Activated CD4-positive, alpha-beta T cell treated with anti-CD3 and anti-CD28 coated beads, Interleukin-2, amount 10 ng/mL, durations not matched to agents 7 days and 5 days (primary cell): ENCODE measurements at places on chromosomes 4 and X.

- no peak for DNase-seq
These were observed 197.9 kb downstream of the PRDM5 start for GRCh38 chr4:120724656-120725055.

DNA sequence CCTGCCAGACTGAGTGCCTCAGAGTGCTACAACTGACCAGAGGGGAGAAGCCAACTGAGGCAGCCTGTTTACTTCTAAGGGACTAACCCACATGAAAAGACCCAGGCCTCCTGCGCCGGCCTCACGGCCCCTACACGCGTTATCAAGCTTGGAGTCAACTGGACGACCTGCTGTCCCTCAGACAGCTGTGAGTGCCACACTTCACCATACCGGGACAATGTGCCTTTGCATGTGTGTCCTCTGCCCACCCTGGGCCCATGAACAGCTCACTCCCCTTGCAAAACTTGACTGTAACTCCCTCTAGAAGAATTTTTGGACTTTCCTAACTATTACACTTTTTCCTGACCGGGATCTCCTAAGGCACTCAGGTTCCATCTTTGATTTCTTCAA, 1.8 kb downstream of the NOP14 start:
- peak; percentile 29 for DNase-seq

GRCh38 chr4:144894573-144894972, 203.4 kb downstream of the ANAPC10 start:
- DNase-seq = no peak

GRCh38 chrX:134669378-134670098, 11.3 kb upstream of the PLAC1 start:
- DNase-seq = no peak

- DNase-seq = no peak
These were observed 30.5 kb upstream of the COL25A1 start for GRCh38 chr4:109332926-109333464.

GRCh38 chr4:16860516-16860915, 37.9 kb downstream of the LDB2 start:
- DNase-seq = no peak

GRCh38 chr4:13601848-13602247, 25.7 kb downstream of the BOD1L1 start:
- DNase-seq = no peak

DNA sequence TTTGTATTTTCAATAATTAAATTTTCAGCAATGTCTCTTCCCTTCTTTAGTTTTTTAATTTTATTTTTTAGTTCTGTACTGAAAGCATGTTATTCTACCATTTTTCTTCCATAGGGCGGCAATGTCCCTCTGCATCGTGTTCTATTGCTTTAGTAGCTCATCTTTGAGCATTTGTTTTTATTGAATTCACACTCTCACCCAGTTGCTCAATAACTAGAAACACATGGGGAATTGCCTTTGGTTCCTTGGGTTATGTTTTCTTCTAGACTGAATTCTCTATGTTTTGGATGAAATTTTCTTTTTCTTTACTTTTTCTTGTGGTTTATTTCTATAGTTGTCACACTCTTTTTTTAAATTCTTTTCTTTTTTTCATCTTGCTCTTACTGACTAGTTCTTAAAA, 233.8 kb upstream of the LDB2 start:
- no peak for DNase-seq

DNA sequence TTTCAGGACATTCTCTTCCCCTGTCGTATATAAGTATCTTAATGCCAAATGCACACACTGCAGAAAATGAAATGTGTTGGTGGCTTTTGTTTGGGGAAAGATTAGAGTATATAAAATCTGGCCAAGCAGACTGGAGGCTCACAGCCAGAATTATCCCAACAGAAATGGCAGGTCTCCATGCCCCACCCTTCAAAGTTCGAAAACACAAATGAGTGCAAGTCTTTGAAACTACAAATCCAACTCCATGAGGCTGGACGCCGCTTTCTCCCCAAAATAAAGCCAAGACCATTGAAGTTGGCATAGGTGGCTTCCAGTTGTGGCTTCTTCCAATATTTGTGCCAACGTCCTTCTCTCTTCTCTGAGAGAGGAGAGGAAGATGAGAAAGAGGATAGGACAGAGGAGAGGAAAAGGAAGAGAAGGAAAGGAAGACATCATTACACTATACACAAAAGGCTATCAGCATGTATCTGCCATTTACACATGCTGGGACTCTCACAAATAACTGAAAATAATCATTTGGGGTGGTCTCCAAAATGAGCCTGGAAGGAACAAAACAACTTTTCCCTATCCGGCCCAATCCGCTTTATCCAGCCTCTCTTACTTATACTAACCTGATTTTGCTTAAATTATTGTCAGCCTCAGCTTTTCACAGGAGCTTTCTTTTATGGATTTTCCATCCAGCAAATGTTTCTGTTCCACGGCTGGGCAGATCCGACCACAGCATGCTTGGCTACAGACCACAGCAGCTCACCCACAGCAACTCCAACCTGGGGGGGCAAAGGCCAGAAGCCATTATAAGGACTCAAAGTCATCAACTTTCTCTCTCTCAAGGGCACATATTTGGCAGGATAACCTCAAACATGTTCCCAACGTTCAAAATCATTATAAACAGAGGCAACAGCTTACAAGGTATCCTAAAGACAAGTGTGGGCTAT, 71.7 kb downstream of the APBB2 start:
- no peak for DNase-seq

GRCh38 chr4:146371812-146372211, 149.9 kb downstream of the SLC10A7 start:
- no peak for DNase-seq

- no peak for DNase-seq
These were observed 82.5 kb downstream of the AMELX start for GRCh38 chrX:11375614-11376119.

DNA sequence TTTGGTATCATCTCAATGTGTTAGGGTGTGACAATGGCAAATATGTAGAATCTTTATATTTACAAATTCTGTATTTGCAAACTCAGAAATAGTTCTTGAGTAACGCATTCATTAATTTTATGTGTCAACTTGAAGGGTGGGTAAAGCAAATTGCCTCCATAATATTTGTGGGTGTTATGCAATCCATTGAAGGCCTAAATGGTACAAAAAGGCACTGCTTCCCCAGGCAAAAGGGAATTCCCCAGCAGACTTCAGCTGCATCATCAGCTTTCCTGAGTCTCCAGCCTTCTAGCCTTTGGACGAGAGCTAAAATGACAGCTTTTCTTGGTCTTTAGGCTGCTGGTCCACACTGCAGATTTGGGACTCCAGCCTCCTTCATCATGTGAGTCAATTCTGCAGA, 292.2 kb upstream of the PCDH7 start:
- DNase-seq = no peak

DNA sequence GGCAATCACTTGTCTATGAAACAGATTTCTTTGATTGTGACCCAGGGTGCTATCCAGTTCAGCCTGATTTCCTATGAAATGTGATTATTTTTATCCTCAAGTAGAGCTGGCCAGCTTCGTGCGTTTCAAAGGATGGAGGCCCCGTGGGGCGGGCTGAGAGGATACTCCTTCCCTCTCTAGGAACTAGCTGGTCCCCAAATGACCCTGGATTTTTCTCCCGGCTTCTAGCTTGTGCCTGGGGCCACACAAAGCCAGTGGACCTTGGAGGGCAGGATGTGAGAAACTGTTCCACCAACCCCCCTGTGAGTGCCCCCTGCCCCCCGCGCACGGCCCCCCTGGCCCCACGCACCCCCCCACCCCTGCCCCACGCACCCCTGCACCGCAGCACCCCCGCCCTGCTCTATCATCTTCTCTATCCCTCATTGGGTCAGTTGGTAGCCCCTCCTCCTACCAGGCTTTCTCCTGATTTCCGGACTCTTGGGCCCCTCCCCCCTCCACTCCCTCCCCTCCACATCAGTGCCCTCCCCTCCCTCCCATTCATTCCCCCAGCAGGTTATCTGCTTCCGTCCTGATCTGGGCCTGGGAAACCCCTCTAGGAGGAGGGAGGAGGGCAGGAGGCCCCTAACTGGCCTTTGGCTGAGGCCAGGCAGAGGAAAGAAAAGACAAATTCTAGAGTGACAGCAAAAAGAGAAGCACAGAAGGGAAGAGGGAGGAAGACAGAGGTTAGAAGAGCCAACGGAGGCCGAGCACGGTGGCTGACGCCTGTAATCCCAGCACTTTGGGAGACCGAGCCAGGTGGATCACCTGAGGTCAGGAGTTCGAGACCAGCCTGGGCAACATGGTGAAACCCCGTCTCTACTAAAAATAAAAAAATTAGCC, 3.3 kb downstream of the XPNPEP2 start:
- DNase-seq = no peak

DNA sequence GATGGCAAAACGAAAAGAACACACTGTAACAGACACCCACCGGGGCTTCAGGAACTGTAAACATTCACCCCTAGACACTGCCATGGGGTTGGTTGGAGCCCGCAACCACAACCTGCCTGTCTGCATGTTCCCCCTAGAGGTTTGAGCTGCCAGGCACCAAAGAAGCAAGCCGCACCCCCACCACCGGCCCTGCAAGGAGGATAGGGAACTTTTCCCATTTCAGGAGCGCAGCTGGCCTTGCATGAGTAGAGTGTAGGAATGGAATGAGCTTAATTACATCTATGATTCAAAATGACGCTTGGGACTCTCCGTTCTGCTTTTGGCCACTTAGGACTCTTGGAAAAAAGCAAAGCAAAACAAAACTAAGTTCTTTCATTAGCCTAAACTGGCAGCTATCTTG, 243.6 kb upstream of the CTSO start:
- no peak for DNase-seq

GRCh38 chrX:71301195-71301924, at the start of gene ITGB1BP2:
ITGB1BP2 (plus strand) TSS chrX:71301750; CDS start chrX:71301807, 57 bp downstream.
- no peak for DNase-seq

DNA sequence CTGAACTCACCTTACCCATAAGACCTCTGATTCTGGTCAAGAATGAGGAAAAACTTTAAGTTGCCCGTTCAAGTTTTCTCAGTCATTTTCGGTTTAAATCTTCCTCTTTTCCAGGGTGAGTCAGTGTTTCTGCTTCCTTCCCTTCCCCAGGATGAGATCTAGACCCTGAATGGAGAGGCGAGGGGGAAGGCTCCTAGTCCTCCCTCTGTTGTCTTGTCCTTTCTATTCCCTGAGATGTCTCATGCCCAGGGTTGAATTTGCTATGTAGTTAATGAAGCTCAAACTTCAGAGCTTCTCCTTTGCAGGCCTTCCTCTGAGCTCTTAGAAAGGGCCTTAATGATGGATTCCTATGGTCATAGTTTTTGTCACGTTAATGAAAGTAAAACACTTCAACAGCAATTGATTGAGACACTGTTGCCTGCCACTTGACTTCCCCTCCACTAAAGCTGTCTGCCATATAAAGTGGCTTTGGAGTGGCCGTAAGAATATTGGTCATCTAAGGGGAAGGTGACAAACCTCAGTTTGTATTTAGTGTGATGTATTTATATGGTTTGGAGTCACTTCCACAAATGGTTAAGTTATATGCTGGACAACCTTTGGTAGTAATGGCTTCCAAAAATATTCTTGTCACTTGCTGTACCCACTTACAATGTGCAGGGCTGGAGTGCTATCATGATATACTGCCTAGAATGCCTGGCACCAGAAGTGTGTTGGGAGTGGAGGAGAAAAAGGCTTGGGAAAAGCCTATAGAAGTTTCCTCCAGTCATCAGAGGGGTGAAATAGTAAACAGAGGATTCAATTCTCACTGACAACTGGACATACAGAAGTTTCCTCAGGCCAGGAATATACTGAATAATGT, 24.3 kb upstream of the GPRIN3 start:
- DNase-seq = no peak

DNA sequence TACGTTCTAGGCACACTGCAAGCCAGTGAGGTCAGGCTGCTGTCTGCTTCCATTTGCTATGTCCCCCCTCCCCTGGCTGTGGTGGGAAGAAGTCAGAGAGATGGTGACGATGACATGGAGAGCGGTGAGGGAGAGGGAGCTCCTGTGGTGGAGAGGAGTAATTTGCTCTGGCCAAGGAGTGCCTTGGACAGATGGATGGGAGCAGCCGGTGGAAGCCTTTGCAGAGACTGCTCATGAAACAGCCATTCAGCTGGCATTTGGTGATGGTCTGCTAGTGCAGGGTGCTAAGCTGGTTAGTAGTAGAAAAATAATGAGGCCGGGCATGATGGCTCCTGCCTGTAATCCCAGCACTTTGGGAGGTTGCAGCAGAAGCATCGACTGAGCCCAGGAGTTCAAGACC, 124.1 kb downstream of the FHDC1 start:
- DNase-seq = no peak

- DNase-seq = no peak
These were observed 32.1 kb upstream of the MAGEA8 start for GRCh38 chrX:149848855-149849254.

DNA sequence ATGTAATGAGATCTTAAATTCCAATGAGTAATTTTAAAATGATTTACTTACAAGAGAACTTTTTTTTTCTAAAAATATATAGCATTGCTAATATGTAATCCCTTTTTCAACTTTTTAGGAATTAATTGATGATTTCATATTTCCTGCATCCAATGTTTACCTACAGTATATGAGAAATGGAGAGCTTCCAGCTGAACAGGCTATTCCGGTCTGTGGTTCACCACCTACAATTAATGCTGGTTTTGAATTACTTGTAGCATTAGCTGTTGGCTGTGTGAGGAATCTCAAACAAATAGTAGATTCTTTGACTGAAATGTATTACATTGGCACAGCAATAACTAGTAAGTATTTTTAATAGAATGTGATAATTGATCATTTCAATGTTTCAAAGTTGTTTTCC, 113.2 kb downstream of the USP9X start:
- DNase-seq = no peak

DNA sequence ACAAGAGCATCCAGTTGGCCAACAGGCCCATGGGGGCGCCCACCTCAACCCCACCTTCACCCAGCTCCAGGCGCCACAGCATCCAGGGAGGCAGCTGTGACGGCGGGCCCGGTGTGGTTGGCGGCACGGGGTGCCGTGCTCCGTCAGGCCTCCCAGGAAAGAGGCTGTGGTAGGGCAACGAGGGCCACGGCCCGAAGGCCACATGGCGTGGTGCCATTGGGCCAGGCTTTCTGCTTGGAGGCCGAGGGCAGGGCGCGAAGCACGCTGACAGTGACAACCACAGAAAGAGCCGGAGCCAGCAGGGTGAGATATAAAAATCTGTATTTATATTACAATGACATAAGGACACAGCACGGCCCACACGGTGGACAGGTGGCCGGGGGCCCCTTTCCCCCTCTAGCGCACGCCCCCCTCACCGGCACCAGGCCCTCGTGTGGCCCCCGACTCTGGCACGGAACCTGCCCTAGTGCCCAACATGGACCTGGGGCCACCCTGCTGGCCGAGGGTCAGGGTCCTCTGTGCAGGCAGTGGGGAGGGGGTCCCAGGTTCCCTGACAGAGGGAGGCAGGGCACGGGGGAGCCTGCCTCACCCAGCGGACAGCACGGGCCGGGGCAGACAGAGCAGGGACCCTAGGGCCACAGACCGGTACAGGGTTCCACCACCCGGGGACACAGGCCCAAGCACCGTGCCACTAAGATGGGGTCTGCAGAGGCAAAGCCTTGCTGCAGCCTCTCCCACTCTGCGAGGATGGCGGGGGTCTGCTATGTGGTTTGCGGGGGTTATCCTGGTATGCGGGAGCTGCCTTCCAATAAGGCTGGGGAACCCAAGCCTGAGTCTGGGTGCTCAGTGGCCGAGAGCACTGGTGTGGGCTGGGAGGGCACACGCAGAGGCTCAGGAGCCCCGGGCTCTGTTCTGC, 5.5 kb upstream of the HAUS3 start:
- no peak for DNase-seq

- DNase-seq = no peak
These were observed 1.1 kb downstream of the SLC9B2 start for GRCh38 chr4:103075435-103075893.

GRCh38 chr4:184419976-184420375, 54.4 kb downstream of the IRF2 start:
- DNase-seq = no peak
